ENCODE measurements at places on chromosomes 1 and 21.

GRCh38 chr1:155063550-155064110 is at the start of gene EFNA4:
Gene EFNA4 (plus strand): TSS chr1:155063740. CDS start chr1:155063824, 84 bp downstream.
- peak; percentile 84 for DNase-seq

DNA sequence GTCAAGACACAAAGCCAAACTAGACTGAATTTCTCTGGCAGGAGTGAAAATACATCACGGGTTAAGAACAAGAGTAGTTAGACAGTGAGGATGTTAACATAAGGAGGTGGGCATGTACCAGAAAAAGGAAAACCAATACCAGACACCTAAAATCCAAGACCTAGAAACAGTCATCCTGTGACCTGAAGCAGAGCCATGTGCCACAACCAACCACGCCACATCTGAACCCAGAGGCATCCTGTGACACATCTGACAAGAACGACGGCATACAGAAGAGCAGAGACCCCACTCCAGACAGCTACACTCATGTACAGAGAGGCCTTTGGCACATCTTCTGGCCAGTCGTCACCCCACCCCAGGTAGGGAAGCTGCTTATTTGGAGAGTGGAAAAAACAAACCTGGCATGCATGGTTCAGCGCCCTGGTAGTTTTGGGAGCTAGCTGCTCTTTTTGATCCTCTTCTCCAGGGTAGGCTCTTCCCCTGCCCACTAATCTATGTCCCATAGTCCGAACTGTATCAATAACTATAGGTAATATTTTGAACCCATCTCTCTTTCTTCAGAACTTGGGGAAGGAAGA is 72.1 kb downstream of the SLC45A1 start:
- DNase-seq: no peak

DNA sequence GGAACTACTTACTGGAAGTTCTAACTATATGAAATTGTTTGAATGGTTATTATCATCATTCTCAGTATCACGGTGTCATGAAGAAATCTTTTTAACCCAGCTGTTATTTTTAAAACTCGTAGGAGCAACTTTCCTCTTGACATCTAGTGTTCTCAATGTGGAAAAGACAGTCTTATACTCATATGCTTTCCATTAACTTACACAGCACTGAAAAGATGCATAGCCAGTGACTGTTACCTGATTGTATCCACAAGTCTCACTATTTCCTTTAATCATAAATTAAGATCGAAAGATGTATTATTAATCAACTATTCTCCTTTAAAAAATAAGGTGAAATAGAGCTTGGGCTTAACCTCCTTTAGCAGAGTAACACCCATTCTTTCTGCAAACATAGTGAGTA is 59.7 kb upstream of the TNFSF4 start:
- DNase-seq: no peak

GRCh38 chr1:119275145-119276134 is 93.1 kb upstream of the HAO2 start:
- peak; percentile 45 for DNase-seq
